KBM-7 (cell line): ENCODE measurements at places on chromosomes 2 and 18.

DNA sequence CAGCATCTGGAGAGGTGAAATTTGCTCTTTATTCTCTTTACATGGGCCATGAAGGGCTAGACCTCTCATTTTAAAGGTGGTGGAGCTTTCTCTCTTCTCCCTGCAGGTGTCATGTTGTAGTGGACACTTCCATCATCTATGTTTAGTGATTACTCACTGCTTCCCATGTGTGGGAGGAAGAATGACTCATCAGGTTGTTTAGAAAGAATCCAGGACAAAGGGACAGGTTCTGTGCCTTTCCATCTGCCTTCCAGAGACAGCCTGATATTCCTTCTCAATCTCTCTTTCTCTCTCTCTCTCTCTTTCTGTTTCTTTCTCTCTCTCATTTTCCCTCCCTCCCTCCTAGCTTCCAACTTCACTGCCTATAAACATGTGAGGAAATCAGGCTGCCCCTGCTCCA, 38.7 kb downstream of the SCG2 start:
- no peak for DNase-seq

- DNase-seq = no peak
Observed at GRCh38 chr2:227436436-227437174, 35.4 kb upstream of the AGFG1 start.

- no peak for DNase-seq
Observed at GRCh38 chr18:8799596-8800441, 94.5 kb downstream of the MTCL1 start.

DNA sequence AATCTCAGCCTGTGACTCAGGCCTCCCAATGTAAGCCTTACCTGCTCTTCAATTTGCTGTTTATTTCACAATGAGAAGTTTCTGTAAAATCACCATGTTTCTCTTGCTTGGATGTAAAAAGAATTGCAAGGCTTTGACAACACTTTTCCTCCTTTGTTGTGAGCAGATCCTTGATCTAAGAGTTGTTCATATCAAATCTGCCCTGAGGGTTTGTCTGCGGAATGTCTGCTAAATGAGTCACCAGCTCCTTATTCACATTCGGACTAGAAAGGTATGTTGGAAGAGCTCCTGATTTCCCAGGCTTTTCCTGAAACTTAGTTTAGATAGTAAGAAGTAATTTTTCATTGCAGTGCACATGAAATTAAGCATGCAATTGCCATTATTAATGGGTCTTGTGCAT, 268.2 kb upstream of the TCF4 start:
- no peak for DNase-seq
